ENCODE measurements at places on chromosomes 3 and 15.

- DNase-seq: no peak
Measured at GRCh38 chr15:98968576-98968975, 39.0 kb downstream of the PGPEP1L start.

- no peak for DNase-seq
Measured at GRCh38 chr3:18556001-18556408, 130.9 kb upstream of the SATB1 start.

- no peak for DNase-seq
Measured at GRCh38 chr15:66069751-66070150, 183.8 kb downstream of the MEGF11 start.

DNA sequence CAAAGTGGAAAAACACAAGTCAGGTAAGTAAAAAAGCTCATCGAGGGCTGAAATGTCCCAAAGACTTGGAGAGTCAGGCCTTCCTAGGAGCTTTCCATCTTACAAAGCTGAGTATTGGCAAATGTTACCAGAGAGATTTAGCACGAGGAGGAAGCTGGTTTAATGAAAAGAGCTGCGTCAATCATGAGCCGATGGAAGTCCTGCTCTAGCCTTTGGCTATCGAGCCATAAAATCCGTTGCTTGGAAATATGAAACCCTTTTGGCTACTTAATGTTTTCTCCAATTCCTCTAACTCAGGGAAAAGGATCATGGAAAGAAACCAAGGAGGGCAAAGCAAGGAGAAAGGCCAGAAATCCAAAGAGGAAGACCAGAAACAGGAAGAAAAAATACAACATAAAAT is 1074.6 kb downstream of the FHIT start:
- DNase-seq: no peak

- no peak for DNase-seq
Measured at GRCh38 chr3:297585-297984, 101.0 kb downstream of the CHL1 start.

- DNase-seq: no peak
Measured at GRCh38 chr15:75947092-75947491, 43.4 kb downstream of the FBXO22 start.

DNA sequence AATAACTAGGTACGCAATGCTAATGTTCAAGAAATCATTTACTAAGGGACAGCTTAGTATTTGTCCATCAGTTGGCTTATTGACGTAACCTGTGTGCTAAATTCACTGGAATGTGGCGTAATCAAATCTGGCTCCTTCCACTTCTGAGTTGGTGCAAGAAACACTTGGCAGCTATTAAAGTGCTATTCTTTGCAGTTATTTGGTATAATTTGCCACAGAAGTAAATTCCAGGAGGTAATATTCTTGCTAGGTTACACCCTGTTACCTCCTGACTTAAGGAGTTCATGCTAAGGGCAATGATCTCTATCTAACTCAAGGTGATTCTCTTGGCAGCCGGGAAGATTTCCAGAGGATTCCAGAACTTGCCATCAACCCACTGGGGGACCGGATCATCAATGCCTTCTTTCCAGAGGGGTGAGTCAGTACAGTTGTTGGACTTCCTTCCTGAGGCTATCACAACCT is 25.5 kb downstream of the CHP1 start:
- no peak for DNase-seq

DNA sequence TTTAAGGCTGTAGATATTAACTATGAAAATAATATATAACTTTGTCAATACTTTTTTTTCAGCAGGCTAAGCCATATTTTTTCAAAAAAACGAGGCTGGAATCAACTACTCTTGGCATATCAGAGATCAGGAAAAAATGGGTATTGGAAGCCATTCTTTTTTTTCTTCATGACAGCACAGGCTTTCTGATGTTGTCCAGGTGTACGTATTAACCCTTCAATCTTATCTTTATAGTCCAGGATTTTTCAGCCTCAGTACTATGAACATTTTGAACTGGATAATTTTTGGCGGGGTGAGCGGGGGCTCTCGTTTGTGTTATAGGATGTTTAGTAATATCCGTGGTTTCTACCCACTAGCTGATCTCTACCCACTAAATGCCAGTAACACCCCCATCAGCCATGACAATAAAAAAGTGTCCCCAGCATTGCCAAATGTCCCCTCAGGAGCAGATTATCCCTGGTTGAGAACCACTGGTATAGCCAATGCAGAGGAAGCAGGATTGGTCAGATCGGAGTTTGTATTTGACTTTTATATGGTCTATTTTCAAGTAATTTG is 52.0 kb downstream of the PLCL2 start:
- DNase-seq: no peak

DNA sequence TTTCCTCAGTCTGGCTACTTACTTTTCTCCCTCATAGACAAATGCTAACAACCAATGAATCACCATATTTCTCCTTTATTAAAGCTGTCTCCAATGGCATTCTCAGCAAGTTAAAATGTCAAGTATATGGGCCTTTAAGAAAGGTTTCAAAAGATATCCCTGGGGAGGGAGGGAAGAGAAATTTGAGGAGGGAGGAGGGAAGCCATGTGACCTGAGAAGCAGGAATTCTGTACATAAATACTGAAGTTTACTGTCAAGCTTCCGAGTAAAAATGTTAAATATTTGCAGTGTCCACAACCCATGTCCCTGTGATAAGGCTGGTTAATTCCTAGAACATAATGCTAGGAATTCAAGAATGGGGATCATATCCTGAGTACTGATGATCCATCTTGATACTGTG is 175.9 kb downstream of the CNTN4 start:
- DNase-seq: no peak

DNA sequence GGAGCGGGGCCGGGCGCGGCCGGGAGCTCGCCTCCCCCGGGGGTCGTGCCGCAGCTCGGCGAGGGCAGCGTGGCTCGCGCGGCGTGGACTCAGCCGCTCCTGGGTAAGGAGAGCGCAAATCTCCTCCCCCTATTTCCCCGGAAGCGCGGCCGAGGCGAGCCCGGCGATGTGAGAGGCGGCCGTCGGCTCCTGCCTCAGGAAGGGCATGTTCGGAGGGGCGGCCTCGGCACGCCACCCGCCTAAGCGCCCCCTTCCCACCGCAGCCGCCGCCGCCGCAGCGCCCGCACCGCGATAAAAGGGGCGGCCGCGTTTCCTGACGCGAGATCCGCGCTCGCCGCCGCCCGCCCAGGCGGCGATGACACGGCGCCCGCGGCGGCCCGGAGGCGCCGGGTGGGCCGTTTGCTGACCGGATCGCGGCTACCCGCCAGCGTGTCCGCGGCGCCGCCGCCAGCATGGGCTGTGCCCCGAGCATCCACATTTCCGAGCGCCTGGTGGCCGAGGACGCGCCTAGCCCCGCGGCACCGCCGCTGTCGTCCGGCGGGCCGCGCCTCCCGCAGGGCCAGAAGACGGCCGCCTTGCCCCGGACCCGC is at the start of gene PDE8A:
Gene PDE8A, plus strand, starts transcription at position 146 of the 590 bp plus-strand sequence. Its CDS starts 307 bp downstream, at position 453.
- peak; percentile 29 for DNase-seq

GRCh38 chr3:73605412-73605811 is 19.3 kb downstream of the PDZRN3 start:
- no peak for DNase-seq

GRCh38 chr15:92906563-92907081 is 6.5 kb downstream of the CHD2 start:
- no peak for DNase-seq

- no peak for DNase-seq
Measured at GRCh38 chr15:89444241-89445225, 51.9 kb downstream of the RHCG start.

DNA sequence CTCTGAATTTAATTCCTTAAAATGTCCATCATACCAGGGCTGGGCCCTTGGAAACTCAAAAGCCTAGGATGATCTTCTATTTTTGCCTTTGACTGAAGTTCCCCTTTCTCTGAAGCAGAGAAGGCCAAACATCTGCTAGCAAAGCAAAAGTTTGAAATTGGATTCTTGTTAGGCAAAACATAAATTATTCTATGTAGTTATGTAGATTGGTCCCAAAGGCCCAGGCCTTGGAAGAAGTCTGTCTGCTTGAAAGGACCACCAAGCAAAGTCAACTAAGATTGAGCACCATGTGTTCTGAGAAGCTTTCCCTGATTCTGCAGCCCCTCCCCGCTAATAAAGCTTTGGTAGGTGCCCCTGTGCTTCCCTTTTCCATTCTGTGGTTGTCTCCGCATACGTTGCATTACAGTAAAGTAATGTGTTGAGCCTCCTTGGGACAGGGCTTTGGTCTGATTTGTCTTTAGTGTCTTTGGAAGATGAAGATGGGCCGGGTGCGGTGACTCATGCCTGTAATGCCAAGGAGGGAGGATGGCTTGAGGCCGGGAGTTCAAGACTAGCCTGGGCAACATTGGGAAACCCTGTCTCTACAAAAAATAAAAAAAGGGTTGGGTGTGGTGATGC is 56.4 kb downstream of the RPL39L start:
- DNase-seq: no peak

Measured in T-helper 17 cell (primary cell).